ENCODE measurements at places on chromosomes 1 and 21. TPM values are rescaled to one million over a fixed set of nuclear protein-coding genes. Genes with fewer than 3 reads are reported as not detected.
A peak's percentile ranks its signal among the peaks of the same experiment; 100 is the strongest.

GRCh38 chr1:234499119-234499942, 20.4 kb upstream of the TARBP1 start:
- DNase-seq = peak; percentile 92

- no peak for DNase-seq
Observed at GRCh38 chr1:43961692-43962091, 8.1 kb upstream of the DPH2 start.

- no peak for DNase-seq
Observed at GRCh38 chr21:38470755-38471154, 27.5 kb downstream of the ERG start.

- DNase-seq = no peak
Observed at GRCh38 chr21:20257052-20257740, 741.0 kb upstream of the NCAM2 start.

GRCh38 chr1:200971955-200972711, 51.4 kb downstream of the KIF21B start:
- DNase-seq = peak; percentile 37

DCST1 gene
- total RNA-seq = not detected
